COR-L47 (cell line): ENCODE measurements at places on chromosomes 7 and 10.

DNA sequence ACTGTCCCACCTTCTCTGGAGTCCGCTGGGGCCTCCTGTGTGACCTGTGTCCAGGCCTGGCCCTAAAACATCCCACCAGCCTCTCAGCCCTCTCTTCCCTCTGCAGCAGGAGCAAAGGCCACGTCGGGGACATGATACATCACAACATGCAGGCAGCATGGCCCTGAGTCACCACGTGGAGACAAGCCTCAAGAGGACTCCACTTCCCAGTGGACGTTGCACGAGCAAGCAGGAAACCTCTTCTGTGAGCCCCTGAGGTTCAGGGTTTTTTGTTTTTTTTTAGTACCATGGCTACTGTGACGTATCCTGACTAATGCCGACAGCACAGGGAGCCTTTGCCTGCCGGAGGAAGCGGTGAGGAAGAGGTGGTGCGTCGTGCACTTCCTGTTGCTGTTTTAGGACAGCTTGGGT lies 165.9 kb downstream of the DNAJB6 start:
- no peak for DNase-seq

GRCh38 chr10:66167816-66168215 lies 758.0 kb upstream of the LRRTM3 start:
- no peak for DNase-seq

- DNase-seq: no peak
Observed at GRCh38 chr10:6498771-6499170, 81.3 kb downstream of the PRKCQ start.

GRCh38 chr10:31583293-31583692 lies 264.3 kb downstream of the ZEB1 start:
- DNase-seq: no peak

- DNase-seq: no peak
Observed at GRCh38 chr10:132591166-132591971, 53.8 kb downstream of the INPP5A start.

GRCh38 chr10:79243181-79244067 lies 103.8 kb upstream of the PPIF start:
- DNase-seq: peak; percentile 28

DNA sequence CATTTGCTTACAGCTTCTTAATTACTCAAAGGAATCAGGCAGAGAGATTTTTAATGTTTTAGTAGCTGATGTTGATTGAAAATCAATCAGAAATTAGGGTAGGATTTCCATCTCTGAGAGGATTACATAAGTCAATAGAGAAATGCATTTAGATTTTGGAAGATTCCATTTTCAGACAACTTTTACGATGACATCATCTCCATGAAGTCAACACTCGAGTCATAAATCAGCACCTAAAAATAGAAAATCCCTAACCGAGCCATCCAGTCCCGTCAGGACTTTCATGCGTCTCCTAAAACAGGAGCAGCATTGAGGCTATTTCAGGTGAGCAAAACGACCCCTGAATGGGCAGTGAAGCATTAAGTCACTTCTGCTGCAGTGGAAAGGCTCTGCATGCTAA lies 279.7 kb upstream of the RNF32 start:
- DNase-seq: no peak

- no peak for DNase-seq
Observed at GRCh38 chr7:74454021-74454924, 567 bp downstream of the GTF2IRD1 start.

DNA sequence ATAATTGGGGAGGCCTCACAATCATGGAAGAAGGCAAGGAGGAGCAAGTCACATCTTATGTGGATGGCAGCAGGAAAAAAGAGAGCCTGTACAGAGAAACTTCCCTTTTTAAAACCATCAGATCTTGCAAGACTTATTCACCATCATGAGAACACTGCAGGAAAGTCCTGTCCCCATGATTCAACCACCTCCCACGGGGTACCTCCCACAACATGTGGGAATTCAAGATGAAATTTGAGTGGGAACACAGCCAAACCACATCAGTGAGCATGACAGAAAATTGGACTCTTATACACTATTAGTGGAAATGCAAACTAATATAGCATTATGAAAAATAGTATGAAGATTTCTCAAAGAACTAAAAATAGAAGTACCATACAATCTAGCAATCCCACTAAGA lies 271.2 kb downstream of the MAGI2 start:
- DNase-seq: no peak

DNA sequence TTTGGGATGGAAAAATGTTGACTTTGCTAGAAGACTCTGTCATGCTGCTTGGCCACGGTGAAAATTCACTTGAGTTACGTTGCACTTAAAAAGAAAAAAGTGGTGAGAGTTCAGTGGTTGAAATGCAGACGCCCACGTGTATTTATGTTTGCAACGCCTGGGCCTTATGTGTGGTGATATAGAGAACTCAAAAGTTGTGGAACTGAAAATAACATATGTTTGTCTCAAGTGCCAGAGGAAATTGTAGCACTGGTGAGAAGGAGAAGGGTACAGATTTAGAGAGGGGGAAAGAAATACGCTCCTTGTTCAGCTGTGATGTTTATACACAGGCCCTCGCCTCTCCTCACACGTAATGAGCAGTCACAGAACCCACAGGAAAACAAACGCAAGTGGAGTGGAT lies 73.6 kb downstream of the EMX2 start:
- no peak for DNase-seq

- no peak for DNase-seq
Observed at GRCh38 chr7:741850-742249, 14.8 kb upstream of the PRKAR1B start.

GRCh38 chr10:43944381-43945093 lies 295.9 kb upstream of the ZNF32 start:
- no peak for DNase-seq

GRCh38 chr10:77692782-77693181 lies 55.2 kb upstream of the KCNMA1 start:
- DNase-seq: no peak

GRCh38 chr10:96840841-96841518 lies 8.9 kb downstream of the LCOR start:
- DNase-seq: no peak

DNA sequence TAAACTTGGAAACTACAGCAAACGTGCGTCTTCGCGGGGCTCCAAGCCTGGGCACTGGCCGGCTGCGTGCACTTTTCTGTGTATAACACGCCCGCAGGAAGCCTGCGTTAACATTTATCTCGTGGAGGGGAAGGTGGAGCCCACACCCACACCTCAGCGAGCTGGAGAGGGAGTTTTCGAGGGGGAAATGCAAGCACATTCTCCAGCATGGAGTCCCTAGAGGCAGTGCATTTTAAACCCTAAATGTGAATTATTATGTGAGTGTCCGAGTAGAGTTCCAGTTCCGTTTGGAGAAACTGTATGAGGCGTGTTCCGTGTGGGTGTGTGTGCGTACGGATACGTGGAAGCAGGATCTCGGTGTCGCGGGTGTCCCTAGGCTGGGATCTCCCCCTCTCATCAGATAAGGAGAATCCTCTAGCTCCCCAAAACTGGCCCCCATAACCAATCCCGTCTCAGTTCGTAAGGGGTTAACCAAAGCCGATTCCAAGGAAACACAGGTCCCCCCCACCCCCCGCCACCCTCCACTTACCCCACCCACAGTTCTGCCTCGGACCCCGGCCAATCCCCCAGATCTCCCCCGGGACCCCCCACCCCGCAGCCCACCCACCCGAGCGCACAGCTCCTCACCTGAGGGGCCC lies 403 bp downstream of the CDK6 start:
- DNase-seq: no peak

GRCh38 chr10:84543948-84544347 lies 215.6 kb downstream of the CCSER2 start:
- no peak for DNase-seq

GRCh38 chr10:44389150-44389549 lies 4.3 kb upstream of the CXCL12 start:
- no peak for DNase-seq

DNA sequence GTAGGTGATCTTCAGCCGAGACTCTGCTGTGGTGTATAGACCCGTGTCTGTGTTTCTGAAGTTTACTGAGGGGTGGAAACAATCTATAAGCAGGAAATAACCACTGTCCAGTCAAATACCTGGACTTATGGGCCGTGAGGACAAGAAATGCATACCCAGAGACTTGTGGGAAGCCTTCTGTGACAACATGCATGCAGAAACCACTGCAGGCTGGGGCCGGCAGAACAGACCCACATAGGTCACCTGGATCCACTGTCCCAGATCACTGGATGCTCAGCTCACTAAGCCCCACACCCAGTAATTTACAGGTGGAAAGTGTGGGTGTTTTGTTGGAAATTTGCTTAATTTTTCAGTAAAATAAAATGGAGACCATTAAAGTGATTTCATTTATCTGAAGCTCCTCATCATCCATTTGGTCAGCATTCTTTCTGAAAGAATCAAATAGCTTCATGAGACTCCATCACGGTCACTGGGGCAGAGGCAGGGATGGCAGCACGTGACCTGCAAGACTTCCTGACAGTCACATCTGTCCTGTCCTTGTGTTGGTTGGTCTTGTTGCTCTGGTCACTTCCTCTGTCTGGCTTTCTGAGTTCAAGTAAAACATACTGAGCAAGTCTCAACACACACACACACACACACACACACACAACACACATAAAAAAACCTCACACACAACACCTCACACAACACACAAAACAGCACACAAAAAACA lies 108.3 kb downstream of the TNS3 start:
- no peak for DNase-seq

- no peak for DNase-seq
Observed at GRCh38 chr7:30159698-30160143, 24.9 kb downstream of the MTURN start.

- no peak for DNase-seq
Observed at GRCh38 chr10:98366062-98366530, 48.9 kb downstream of the PYROXD2 start.

GRCh38 chr7:46494441-46494840 lies 573.4 kb upstream of the IGFBP3 start:
- DNase-seq: no peak

- DNase-seq: no peak
Observed at GRCh38 chr10:71821909-71822763, 28.9 kb downstream of the PSAP start.

- peak; percentile 3 for DNase-seq
Observed at GRCh38 chr10:23343591-23344240, 881 bp downstream of the C10orf67 start.

GRCh38 chr7:93374345-93374940 lies 142.3 kb downstream of the VPS50 start:
- no peak for DNase-seq

- peak; percentile 70 for DNase-seq
Observed at GRCh38 chr7:154503962-154504550, 451.9 kb downstream of the DPP6 start.

DNA sequence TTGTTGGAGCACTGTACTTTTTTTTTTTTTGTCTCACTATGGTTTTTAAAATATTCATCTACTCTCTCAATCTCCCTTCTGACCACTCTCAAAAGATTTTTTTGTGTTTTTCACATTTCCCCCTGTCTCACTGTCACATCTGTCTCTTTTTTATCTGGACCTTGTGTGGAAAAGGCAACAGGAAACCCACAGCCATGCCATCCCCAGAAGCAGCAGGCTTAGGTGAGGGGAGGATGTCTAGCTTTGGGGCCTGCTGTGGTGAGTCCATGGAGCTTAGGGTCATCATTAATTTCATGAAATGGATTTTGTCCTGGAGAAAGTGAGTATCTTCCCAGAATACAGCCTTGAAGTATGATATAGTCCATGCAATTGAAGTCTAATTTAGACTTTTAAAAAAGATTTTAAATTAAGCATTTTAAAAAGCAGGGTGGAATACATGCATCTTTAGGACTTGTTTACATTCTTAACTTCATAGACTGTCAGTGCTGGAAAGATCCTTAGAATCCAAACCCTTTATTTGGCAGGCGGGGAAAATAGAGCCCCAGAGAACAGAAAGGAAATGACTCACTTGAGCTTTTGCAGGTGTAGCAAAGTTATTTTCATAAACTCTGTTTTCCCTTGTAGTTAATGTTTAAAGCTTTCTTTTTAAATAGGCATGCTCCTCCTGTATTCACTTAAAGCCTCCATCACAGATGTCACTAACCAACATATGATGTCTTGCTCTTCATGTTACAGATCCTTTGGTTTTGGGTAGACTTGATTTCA lies 25.1 kb downstream of the MINDY4 start:
- DNase-seq: no peak

DNA sequence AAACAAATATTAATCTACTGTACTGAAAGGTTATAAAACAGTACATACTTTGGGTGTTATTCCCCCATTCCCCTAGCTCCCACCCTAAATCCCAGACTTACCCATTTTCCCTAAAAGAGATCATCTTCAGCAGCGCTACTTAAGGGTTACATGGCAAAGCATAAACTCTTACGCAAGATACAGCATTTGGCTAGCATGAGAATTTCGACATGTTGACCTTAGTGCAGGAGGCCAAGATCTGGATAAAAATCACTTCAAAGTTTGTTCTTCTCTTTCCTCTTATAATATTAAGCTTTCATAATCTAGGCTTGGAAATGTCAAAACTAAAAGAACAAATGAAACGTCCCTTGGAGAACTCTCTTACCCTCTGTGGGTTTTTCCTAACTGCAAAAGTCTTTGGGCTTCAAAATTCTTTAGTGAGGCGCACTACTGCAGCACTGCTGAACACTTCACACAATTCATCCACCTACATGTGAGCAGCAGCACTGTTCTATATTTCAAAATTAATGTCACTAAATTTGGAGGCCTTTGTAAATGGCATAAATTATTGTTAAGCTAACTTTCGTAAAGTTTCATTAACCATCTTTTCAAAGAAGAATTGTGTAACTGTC lies 59.5 kb upstream of the PDLIM1 start:
- DNase-seq: no peak

DNA sequence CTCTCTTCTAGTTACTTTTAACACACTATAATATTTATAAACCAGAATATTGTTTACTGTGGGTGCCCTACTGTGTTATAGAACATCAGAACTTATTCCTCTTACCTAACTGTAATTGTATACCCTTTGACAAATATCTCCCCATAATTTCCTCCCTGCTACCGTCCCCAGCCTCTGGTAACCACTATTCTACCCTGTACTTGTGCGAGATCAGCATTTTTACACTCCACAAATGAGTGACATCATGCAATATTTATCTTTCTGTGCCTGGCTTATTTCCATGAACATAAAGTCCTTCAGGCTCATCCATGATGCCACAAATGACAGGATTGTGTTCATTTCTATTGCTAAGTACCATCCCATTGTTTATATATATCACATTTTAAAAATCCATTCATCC lies 139.8 kb upstream of the RSU1 start:
- DNase-seq: no peak

DNA sequence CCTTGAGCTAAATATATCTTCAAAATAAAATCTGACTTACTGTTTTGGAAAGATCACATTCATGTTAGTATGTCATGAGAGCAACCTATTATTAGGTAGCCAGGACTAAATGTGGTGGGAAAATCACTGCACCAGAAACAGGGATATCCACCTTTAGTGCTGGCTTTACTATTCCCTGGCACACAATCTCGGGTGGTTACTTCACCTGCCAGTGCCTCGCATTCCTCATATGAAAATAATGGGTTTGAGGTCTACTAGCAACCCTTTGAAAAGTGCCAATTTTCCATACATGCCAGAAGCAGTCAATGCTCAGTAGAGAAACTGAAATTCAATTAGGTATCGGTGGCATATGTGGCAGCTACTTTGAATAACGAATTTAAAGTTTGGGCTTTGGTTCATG lies 36.8 kb downstream of the PTN start:
- no peak for DNase-seq
